ENCODE measurements at places on chromosomes 2 and 18.

GRCh38 chr18:13159579-13159978 is 59.0 kb upstream of the LDLRAD4 start:
- DNase-seq = no peak

DNA sequence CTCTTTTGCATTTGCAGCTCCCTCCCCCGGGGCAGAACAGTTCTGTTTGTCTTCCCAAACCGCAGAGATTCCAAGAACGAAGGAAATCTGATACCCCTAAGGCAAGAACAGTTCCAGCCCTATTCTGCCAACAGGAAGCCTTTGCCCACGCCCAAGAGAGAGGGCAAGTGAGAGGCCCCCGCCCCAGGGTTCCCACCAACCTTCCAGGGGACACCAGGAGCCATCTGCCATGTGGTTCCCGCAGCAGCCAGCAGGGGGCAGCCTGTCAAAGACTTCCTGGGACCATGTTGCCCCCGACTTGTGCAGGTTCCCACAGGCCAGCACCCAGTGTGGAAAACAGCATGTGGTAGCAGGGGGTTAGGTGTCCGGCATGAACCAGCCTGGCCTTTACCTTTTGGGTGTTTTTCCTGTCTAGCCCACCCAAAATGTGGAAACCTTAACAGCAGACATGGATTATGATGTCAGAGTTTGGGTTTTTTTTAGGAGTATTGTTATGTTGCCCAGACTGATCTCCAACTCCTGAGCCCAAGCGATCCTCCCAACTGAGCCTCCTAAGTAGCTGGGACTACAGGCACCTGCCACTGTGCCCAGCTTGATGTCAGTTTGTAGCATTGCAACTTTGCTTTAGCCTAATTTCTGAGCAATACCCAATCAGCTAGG is 21.7 kb upstream of the EFHD1 start:
- peak; percentile 57 for DNase-seq

DNA sequence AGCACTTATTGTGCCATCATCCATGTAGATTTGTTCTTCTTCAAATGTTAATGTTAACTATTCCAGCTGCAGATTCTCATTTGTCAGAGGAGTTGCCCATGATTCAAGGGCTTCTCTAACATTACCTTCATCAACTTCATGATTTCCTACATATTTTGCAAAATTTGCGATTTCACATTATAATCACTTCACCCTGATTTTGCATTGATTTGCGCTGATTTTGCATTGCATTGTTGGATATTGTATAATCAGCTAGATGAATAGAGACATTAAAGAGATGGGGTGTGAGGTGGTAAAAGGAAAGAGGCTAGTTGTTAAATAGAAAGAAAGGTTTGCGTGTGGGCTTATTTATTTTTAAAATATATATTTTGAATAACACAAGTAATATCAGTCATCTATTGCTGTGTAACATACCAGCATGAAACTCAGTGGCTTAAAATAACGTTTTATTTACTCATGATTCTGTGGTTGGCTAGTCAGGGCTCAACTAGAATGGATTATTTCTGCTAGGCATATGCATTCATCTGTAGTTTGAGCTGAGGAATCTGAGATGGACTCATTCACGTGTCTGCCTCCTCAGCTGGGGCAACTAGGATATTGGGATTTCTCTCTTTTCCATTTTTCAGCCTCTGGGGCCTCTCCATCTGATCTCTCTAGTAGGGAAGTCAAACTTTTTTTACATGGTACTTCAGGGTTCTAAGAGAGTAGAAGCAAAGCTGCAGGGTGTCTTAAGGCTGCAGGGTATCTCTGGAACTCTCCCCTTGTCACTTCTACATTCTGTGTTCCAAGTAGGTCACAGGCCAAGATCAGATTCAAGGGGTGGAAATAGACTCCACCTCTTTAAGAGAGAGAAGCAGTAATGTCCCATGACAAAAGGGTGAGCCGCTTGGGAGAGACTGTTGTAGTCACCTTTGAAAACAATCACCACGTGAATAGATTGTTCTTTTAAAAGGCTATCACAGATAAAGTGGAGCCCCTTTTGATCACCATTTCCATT is 2.2 kb upstream of the CAVIN2 start:
- no peak for DNase-seq

DNA sequence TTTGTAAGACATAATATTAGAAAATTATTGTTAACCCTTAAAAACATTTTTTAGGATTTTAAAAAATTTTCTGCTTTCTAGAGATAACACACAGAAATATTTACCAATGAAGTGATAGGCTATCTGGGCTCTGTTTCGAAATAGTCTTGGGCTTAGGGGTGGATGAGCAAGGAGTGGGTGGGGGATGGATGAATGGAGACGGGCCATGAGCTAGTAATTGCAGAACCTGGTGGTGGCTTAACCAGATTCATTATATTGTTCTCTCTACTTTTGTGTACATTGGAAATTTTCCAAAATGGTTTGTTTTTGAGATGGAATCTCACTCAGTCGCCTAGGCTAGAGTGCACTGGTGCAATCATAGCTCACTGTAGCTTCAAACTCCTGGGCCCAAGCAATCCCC is 89.6 kb downstream of the TCF7L1 start:
- DNase-seq = no peak

DNA sequence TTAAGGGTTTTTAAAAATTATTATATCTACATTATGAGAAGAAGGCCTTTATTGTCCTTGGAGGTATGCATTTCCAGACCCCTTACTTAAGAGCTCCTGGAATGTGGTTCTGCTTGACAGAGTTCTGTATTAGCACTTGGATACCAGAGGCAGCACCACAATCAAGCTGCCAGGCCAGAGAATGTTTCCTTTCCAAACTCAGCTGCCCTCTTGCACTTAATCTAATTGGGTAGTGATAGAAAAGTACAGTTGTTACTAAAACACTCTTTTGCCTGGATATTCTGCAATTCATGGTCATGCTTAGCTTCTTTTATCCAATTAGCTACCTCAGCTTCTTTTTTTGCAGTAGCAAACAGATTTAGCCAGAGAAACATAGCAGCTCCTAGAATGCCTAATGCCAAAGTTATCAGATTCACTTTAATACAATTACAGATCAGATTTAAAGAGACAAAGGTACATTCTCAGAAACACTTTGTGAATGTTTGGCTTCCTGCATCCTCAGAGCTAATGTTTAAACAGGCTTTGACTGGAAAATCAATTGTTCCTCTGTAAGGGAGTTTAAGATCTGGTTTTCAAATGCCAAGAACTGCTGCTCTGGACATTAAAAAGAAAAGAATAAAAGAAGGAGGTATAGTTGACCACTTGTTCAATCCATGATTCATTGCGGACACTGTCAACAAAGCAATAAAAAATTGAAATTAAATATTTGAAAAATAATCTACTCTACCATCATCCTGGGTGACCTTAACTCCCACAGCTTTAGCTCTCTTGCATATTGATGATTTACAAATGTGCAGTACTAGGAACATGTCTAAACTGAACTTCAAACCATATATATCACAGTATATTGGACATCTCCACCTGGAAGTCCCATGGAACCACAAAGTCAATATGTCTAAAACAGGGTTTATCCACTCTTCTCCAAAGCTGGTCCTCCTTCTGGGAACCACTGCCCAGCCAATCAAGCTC is 12.8 kb downstream of the NOSTRIN start:
- no peak for DNase-seq

GRCh38 chr2:215712871-215713790 is 277.3 kb upstream of the FN1 start:
- DNase-seq = no peak

GRCh38 chr2:24825883-24826772 is 32.9 kb downstream of the CENPO start:
- DNase-seq = no peak

DNA sequence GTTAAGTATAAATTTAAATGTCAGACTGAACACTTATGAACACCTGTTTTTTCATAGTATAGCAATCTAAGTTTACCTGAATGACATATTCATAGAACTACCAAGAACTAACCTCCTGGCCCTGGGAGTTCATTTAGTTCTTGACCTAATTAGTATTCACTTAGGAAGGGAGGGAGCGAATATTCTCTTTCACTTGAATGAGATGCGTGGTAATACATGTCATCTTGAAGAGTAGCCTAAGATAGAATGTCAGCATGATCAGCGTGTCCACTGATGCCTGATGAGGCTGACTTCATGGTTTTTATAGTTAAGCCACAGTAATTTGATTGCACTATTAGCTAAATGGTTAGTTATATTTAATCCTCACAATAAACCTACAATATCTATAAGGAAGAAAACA is 13.3 kb downstream of the NDUFAF7 start:
- DNase-seq = no peak

Measured in femur (tissue), 1 donor.